ENCODE measurements at places on chromosomes 12 and 14.

- no peak for DNase-seq
These were observed 32.8 kb upstream of the TUBA1C start for GRCh38 chr12:49231878-49232655.

DNA sequence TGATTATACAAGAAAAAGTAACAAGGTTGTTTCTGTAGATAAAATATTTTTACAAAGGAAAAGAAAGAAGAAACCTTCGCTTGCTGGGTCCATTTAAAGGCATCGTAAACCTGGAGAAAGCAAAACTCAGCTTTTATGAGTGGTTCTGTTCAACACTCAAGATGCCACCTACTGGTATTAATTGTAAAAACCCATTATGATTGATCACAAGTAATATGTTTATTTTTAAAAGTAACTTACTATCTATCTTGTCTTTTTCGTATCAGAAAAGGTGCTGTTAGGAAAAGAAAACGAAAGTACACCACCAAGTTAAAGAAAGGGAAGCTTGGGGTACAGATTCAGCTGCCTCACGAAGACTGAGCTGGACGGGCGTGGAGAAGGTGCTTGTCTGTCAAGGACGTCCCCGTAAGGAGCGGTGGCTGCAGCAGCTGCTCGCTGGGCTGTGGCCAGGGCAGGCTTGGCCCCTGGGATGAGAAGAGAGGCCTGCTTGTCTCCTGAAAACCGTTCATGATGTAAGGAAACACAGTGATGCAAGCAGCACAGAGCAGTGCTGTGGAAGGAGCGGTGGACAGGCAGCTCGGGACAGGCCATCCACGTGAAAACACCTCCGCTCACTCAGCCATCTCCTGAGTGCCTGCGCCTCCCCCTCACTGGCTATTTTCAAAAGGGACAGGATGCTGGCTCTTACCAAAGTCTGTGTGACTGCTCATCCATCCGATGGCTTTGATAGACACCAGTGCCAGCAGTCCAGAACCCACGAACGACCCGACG, 25.0 kb downstream of the SLC15A4 start:
- DNase-seq, result no peak

DNA sequence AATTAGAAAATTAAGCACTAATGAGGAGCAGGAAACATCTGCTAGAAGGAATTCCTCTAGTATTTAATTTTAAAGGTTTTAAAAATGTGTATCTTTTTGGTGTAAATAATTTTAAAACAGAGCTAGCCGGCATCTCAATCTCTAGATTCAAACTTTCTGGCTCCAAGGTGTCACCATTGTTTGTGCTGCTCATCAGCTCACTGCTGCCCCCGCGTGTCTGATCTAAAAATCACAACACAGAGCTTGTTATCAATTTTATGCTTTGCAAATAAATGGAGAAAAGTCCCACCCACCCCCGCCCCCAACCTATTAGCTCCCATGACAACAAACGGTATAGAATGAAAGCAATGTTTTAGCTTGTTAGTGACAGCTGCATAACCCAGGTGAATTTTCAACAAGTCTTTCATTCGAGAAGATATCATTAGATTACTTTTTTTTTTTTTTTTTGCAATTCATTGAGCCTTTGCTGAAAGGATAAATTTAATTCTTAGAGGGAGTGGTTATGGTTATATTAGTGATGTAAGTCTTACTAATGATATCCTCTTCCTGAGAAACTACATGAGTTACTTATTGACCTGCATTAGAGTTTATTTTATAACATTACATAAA, 11.3 kb upstream of the ABHD12B start:
- peak; percentile 82 for DNase-seq

DNA sequence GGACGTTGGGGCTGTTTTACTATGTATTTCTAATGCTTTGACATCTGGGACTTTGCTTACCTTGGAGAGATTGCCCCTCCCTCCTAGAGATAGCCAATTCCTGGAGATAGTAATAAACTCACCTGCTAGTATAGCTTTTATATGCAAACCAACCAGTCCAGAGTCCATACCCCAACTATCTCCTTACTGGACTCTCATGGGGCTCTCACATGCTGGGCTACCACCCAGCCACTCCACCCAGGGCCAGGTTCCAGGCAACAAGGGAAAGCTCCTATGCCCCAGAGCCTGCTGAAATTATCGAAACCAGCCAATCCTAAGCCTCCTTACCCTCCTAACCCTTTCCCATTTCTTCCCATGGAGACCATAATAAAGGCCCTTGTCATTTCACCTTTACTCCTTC, 25.5 kb upstream of the MGP start:
- no peak for DNase-seq

DNA sequence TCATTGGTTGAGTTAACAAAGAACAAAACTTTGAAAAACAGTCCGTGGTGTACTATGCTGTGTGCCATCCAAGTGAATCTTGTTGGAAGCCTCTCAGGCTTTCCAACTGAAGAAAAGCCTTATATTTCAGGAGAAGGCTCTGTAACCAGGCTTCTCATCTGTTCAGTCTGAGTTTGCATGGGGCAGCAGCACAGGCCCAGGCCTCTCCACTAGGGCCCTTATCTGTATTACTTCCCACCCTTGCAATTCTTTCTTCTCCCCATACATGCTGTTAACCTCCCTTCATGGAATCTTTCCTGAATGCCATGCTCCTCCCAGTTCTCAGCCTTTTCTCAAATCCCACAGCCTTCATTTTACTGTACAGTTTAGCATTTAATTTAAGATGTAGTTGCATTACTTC, 28.3 kb downstream of the FRMD6 start:
- DNase-seq, result no peak

- no peak for DNase-seq
These were observed 15.5 kb upstream of the ETV6 start for GRCh38 chr12:11633968-11634367.

GRCh38 chr14:88790501-88791251, 2.1 kb downstream of the EML5 start:
- DNase-seq, result no peak

GRCh38 chr14:32230181-32230580, 27.1 kb upstream of the RNU6-8 start:
- peak; percentile 30 for DNase-seq

DNA sequence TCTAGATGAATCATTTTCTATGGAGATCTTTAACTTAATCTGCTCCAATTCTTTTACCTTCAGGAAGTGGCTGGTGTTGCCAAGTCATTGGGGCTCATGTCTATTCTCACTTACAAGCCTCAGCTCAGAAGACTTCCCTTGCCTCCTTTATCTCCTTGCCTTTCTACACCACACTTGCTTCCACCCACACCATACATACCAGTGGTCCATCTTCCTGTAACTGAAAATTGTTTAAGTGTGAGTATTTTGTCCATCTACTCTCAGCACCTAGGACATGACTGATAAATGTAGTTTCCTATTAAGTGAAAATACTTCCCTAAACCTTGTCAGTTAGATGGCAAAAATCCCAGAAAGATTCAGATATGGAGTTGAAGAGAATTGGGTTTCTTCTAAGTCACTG, 199.7 kb upstream of the CPNE8 start:
- no peak for DNase-seq

- no peak for DNase-seq
These were observed 19.0 kb upstream of the C14orf180 start for GRCh38 chr14:104560586-104560945.

DNA sequence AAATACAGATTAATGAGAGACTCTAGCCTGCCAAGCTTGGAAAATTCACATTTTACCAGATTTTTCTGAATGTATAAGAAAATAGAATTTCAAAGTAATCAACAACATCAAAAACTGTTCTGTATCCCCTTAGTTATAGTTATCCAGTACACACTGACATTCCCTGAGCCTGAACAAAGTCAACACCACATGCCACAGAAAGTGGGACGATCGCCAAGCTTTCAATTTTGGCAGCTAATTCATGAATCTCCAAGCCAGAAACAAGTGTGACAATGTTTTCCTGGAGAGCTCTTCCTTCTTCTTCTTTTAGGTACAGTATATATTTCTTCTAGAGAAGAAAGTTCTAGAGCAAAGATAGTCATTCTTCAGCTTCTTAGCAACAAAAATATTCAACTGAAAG, 290.2 kb downstream of the PRKD1 start:
- no peak for DNase-seq

GRCh38 chr12:75831402-75831801, 200.2 kb downstream of the PHLDA1 start:
- no peak for DNase-seq

DNA sequence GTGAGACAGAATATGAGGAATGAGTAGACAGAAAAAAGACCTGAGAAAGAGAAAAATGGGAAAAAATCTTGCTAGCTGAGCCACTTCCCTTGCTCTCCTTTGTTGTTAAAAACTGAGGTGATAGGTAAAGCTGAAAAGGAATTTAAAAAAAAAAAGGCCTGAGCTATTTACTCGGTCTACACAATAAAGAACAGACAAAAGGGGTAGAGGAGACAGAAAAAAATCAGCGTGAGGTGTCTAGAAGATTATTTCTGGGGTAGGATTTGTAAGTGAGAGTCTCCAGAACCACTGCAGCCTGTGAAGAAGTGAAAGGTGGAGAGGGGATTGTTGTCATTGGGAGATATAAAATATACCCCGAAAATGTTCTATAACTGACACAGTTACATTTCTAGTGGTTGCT, 98.8 kb downstream of the EXOC5 start:
- DNase-seq, result no peak

DNA sequence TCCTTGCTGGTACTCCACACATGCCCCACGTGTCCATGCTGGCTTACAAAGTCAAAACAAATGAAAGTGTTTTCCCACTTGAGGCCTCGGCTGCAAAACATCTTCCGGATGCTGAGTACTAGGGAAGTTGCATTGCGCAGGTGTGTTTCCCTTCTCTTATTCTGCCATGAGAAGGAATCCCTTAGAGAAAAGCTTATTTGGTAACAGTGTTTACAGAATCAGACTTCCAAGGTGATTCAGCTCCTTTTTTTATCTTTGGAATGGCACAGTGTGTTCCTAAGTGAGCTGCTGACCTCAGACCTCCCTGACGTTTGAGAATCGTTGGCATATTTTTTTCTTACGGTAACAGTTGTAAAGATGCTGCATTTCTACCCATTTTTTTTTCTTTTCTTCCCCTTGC, 211.3 kb downstream of the ESR2 start:
- no peak for DNase-seq

DNA sequence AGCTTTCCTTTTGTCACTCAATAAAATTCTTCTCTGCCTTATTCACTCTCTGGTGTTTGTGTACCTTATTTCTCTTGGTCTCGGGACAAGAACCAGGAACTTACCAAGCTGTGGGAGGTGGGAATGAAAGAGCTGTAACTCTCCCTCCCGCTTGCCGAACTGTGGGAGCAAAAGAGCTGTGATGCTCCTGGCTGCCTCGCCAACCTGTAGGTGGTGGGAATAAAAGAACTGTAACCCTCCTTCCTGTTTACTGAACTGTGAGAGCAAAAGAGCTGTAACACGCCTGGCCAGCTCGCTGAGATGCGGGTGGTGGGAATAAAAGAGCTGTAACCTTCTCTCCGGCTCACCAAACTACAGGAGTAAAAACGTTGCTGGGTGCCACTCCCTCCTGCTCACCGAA, 314.1 kb upstream of the LRIG3 start:
- DNase-seq, result no peak

GRCh38 chr12:63912651-63913050, 68.2 kb downstream of the SRGAP1 start:
- DNase-seq, result no peak

GRCh38 chr12:110182281-110182680, 58.1 kb downstream of the IFT81 start:
- DNase-seq, result no peak

Measured in HTR-8/SVneo (cell line).